ENCODE measurements at places on chromosomes 7 and 10.

DNA sequence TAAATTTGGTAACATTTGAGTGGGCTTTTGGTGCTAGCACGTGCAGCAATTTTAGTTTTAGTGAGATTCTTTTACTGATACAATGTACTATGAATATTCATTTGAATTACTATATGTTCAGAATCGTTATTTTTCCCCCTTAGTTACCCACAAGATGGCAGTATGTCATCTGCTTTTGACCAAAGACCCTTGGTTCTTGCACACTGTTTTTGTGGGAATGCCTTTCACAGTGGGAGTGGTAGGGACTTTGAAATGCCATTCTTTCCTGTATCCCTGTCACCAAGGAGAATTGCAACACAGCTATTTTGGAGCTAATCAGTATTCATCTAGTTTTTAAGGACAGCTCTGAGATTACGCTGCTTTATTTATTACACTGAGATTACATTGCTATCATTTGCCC lies 40.6 kb downstream of the SEC23IP start:
- DNase-seq, result no peak

DNA sequence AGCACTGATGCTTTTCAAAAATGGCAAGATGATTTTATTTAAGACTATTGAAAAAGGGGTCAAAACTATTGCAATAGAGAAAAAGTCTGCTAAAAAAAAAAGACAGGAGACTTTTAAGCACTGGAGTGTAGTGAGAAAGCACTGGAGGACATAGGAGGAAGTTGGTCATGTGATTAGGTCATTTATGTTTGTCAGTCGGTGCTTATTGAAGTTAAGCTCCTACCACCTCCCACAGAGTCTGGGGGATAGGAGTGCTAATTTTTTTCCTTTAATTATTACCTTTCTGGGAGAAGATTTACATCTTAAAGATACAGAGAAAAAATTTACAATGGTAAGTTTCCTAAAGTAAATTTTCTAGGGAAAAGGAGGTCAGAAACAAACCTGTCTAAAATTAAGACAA lies 80.2 kb upstream of the TMEM229A start:
- DNase-seq, result no peak

- DNase-seq, result no peak
Measured at GRCh38 chr7:96167424-96167823, 154.5 kb downstream of the SLC25A13 start.

DNA sequence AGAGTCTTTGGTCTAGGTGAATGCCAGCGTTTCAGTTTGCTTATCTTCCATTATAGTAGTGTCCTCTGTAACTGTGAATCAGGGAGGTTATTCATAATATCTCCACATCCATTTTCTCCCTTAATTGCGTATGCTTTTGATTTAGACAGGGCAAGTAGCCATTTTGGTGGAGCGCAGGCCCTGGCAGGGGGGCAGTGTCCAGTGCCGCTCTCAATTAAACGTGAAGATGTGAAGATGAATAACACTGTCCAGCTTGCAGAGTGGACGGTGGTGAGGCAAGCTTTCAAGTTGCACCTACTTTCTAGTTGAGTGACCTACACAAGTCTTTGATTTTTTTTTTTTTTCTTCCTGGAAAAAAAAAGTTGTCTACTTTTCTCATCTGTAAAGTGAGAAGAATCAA lies 4.5 kb downstream of the TSPAN14 start:
- DNase-seq, result no peak

GRCh38 chr10:128511284-128511683 lies 385.1 kb upstream of the MKI67 start:
- no peak for DNase-seq

- DNase-seq, result no peak
Measured at GRCh38 chr10:126058507-126058906, 162.1 kb downstream of the FANK1 start.
